ENCODE measurements at places on chromosomes 11 and 22. TPM values are rescaled to one million over a fixed set of nuclear protein-coding genes. Genes with fewer than 3 reads are reported as not detected.

- DNase-seq = no peak
Observed at GRCh38 chr22:49491726-49492125, 335.9 kb downstream of the BRD1 start.

- DNase-seq = no peak
Observed at GRCh38 chr22:46849951-46850350, 87.5 kb downstream of the TBC1D22A start.

Gene TNNT3
- 11.7 TPM for total RNA-seq

- DNase-seq = no peak
Observed at GRCh38 chr11:61315260-61315659, 17.6 kb downstream of the DDB1 start.

GRCh38 chr11:42620796-42621195, 691.0 kb upstream of the API5 start:
- DNase-seq = no peak

Gene ZDHHC5
- total RNA-seq = 60.7 TPM

GRCh38 chr11:60932605-60933356, 8.5 kb downstream of the TMEM132A start:
- DNase-seq = no peak

- no peak for DNase-seq
Observed at GRCh38 chr11:114026355-114026754, 33.2 kb upstream of the ZBTB16 start.

GRCh38 chr11:37532271-37532670, 934.2 kb upstream of the RAG2 start:
- no peak for DNase-seq

DNA sequence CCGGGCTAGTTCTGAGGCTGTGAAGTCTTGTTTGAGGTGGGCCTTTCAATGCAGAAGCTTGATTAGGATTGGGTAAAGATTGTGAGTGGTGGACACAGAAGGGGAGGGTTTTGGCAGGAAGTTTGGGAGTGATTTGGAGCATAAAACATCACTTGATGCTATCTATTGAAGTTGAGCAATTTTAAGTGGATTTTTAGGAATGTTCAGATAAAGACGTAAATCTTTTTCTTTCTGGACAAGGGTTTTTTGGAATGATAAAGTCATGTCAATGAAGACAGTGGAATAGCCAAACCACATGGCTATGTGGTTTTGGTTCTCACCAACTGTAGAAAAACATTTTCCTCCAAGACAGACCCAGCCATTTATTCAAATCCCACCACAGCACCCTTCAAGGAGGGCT, 111.2 kb upstream of the SNX19 start:
- DNase-seq = no peak

GRCh38 chr11:133318221-133318620, 214.1 kb downstream of the OPCML start:
- no peak for DNase-seq

Gene MPPED1
- not detected for total RNA-seq

DNA sequence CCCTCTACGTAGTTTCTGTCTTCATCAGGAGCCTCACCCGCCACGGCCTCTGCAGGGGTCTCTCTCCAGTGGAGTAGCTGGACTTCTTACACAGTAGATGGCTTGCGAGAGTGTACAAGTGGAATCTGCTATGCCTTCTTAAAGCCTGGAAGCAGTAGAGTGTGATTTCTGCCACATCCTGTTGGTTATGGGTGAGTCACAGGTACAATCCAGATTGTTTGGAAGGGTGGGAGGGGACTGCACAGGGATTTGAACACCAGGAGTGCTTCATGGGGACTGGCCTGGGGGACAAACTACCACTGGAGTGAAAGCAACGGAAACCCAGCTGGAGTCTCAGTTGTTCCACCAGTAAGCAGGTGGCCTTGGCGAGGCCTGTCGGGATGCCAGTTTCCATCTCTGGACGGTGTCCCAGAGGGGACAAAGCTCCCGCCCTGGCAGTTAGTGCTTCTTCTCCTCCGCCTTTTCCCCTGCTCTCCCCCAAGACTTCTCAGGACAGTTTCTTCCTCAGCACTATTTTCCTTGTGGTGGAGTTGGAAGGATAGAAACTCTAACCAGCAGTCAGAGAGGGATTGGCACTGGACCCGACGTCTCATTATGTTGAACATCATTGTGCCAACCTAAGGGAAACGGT, 85.0 kb upstream of the RCN1 start:
- no peak for DNase-seq

DNA sequence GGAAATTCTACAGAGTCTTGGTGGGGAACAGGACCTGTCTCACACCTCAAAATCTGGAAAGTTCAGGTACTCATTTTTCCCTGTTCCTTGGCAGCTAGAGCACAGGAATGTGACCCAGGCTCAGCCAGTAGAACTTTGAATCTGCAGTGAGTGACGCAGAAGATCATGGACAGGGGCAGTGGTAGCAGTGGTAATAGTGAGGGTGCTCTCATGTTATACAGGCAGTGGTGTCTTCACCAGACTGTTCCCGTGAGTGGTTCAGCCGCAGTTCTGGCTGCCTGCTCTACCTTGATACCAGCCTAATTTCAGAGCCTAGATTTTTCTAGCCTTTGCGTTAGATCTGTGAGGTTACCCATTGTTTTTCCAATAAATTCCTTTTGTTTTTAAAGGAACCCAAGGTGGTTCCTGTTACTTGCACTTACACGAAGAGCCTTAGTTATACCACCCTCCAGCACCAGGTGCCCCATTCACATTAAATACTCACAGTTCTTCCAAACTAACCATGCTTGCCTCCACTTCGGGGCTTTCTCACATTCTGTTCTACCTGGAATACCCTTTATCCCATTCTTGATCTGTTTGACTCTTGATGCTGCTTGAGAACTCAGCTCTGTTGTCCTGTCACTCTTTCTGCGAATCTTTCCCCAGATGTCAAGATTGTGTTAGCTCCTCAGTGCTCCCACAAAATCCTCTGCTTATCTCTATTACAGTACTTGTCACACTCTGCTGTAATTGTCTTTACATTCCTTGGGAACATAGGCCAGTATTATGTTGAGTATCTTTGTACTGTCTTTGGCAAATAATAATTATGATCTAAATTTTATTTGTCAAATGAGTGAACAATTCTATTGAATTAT, 47.8 kb downstream of the SWAP70 start:
- DNase-seq = no peak

- DNase-seq = no peak
Observed at GRCh38 chr11:8794677-8795103, 112.1 kb downstream of the RPL27A start.

Gene CNTF
- total RNA-seq = 1.2 TPM

Gene KRTAP5-11
- total RNA-seq = not detected

GRCh38 chr11:124835918-124836317, 29.3 kb upstream of the ROBO3 start:
- no peak for DNase-seq

DNA sequence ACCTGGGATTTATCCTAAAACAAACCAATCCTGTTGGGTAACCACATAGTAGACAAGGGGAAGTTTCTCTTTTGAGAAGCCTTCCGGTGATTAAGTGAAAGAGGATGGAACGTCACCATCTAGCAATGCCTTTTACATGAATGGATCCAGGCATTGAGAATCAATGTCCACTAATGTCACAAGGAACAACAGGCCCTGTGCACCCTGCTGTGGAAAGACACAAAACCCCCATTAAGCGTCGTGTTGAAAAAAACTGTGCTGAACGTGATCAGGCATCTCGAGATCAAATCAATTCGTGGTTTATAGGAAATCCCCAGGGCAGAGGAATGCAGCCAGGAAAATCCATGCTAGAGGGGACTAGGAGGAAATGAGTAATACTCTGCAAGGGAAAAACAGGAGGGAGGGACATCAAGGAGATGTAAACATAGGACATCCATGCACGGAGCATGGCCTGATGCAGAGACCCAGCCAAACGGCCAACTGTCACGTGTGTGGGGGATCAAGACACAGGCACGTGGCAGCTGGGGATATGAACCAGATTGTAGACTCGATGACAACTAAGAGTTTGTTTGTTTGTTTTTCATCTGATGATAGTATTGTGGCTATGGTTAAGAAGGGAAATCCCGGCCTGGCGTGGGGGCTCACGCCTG, 38.6 kb upstream of the CARS1 start:
- DNase-seq = peak; percentile 56

Gene VPREB3
- total RNA-seq = 1.3 TPM

DNA sequence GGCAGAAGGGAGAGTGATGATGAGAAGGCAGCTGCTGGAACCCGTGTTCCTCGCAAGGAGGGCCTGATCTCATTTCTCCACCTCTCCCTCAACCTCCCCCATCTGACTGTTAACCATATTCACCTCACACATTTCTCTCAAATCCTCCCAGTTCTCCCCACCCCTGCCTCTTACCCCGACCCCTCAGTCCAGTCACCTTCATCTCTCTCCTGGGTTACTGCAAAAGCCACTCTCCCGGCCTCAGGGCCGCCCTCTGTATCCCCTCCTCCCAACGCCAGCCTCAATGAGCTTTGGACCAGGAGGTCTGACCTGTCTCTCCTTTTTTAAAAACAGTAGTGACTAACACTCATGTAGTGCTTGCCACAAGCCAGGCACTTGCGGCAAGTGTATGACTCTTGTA, 29.5 kb upstream of the LMO1 start:
- DNase-seq = no peak

GRCh38 chr11:69429716-69430491, 51.6 kb upstream of the LINC01488 start:
- no peak for DNase-seq

DNA sequence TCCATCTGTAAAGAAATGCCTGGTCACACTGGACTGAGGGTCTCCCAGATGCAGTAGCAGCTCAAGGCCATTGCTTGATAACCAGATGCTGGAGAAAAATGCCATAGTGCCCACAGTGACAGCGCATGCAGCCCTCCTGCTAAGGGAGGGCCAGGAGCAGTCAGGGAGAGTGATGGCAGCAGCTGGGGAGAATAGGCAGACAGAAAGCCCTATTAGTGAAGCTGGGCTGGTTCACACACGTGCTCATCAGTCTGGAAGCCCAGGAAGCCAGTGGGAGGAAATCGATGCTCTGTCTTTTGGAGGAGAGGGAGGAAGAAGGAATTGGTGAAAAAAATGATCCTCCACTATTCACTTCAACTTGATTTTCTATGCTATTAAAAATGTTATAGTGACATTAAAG, 82.9 kb downstream of the OSBP2 start:
- DNase-seq = no peak

Gene PTPN5
- 2.3 TPM for total RNA-seq

DNA sequence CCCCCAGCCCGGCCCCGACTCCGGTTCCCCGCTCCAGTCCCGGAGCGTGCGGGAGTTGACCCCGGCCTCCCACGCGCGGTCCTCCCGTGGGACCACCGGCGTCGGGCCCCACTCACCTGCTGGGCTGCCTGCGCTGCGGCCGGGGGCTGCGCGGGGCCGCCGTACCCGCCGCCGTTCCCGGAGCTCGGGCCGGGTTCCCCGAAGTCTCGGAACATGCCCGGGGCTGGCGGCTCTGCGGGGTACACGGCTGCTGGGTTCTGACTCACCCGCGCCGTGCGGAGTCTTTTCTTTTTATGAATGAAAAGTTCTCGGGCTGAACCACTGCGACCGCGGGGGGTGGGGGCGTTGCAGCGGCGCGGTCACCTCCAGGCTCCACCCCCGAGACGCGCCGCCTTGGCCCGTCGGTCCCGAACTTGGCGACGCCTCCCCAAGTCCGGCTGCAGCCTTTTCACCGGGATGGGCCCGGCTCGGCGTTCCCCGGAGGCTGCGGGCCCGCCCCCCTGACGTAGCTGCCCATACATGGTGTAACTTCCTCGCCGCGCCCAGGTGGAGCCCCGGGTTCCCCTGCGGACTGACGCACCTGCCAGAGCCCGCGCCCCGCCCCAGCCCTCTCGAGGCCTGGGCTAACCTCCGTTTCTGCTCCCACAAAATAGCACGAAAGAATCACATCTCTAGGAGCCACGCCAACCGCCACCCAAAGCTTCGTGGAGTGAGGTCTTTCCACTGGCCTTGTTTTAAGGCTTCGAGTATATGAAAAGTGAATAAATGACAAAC, at the start of gene FOSL1:
FOSL1 (minus strand) TSS at position 264 of the 774 bp plus-strand sequence; CDS start at position 215, 49 bp downstream.
- DNase-seq = peak; percentile 94

DNA sequence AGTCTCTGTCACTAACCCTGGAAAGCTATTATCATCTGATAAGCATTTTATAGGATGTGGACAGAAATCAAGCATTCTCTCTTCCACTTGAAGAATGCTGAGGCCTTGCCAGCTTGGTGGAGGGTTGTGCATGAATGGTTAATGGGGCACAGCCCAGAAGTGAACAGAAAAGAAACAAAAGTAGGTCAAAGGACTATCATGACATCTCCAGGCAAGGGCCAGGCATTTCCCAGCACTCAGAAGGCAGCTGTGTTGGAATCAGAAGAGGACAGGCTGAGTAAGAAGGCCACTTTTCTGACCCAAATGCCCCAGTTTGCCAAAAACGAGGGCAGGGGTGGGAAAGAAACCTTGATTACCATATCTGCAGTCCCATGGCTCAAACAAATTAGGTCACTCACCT, 12.4 kb downstream of the TENM4 start:
- DNase-seq = no peak

DNA sequence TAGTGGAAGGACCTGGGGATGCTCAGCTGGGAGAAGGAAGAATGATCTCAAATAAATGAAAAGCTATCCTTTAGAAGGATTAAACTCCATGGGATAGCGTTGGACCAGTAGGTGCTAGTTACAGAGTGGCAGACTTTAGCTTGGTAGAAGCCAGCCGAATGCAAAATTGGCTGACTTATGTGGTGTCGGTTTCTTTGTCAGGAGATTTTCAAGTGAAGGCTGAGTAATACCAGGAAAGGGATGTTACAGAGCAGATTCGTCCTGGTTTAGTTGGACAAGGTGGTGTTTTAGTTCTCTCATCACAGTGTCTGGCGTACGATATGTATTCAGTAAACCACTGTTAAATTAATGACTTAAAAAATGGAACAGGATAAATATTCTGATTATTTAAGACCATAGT, 26.0 kb downstream of the FDX1 start:
- no peak for DNase-seq

Gene RFPL1
- total RNA-seq = not detected

Gene APOBEC3A
- 1.6 TPM for total RNA-seq

DNA sequence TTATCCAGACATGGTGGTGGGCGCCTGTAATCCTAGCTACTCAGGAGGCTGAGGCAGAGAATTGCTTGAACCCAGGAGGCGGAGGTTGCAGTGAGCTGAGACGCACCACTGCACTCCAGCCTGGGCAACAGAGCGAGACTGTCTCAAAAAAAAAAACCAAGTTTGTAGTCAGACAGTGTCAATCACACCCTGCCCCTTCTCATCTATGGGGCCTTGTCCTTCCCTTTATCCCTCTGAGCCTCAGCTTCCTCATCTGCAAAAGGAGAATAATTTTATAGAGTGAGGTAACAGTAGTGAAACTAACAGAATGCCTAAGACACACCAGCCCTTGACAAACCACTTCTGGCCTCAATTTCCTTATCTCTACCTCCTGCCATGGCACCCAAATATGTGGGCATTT, 10.7 kb downstream of the BCL9L start:
- DNase-seq = no peak

GRCh38 chr11:93579187-93579751, 36.1 kb upstream of the SMCO4 start:
- DNase-seq = no peak

Gene SLC25A22
- 6.5 TPM for total RNA-seq

Gene CCDC116
- total RNA-seq = 0.18 TPM

- no peak for DNase-seq
Observed at GRCh38 chr22:36538529-36538928, 9.6 kb upstream of the EIF3D start.
